ENCODE measurements at places on chromosomes 16 and 17.
A peak's percentile ranks its signal among the peaks of the same experiment; 100 is the strongest.

- DNase-seq, result no peak
Observed at GRCh38 chr16:35733278-35733965, 2274.0 kb downstream of the TP53TG3F start.

GRCh38 chr16:608019-608418 is 18.2 kb downstream of the RAB40C start:
- DNase-seq, result no peak

DNA sequence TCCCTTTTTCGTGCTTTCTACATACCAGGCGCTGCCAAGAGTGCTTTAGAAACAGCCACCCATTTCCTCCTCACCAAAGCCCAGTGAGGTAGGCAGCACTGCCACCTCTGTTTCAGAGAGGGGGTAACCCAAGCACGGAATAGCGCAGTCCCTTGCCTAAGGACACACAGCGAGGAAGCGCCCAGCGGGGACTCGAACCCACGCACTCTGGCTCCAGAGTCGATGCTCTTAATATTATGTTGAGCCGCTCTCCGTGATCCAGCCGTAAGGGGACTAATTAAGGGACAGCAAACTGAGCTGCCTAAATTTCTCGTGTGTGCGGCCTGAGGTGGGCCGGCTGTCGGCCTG is 497 bp downstream of the CES1 start:
- DNase-seq, result no peak

DNA sequence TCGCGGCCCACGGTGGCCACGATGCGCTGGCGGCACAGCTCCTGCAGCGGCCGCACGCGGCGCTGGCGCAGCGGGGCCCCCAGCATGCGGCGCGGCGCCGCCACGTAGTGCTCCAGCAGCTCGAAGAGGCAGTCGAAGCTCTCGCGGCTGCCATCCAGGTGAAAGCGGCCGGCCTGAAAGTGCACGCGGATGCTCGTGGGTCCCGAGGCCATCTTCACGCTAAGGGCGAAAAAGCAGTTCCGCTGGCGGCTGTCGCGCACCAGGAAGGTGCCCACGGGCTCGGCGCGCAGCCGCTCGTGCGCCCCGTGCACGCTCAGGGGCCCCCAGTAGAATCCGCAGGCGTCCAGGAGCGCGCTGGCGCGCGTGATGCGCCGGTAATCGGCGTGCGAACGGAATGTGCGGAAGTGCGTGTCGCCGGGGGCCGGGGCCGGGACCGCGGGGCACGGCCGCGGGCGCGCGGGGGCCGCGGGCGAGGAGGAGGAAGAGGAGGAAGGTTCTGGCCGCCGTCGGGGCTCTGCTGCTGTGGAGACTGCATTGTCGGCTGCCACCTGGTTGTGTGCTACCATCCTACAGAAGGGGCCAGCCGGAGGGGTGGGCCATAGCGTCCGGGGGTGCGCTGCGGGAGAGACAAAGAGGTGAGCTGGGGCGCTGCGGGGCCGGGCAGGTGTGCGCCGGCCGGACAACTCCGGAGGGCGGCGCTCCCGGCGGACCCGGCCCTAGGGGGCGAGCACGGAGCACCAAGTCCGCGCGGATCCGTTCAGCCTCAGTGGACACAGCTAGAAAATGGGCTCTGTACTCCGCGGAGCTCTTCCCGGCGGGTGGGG is 879 bp downstream of the SOCS1 start:
- no peak for DNase-seq

- peak; percentile 55 for DNase-seq
Observed at GRCh38 chr17:27296428-27296979, 2.6 kb downstream of the WSB1 start.

- no peak for DNase-seq
Observed at GRCh38 chr16:9003322-9003721, 39.6 kb upstream of the USP7 start.

- DNase-seq, result peak; percentile 95
Observed at GRCh38 chr17:2192367-2193057, 111.1 kb downstream of the SMG6 start.
